ENCODE measurements at places on chromosomes 1 and 21. TPM values are rescaled to one million over a fixed set of nuclear protein-coding genes. Genes with fewer than 3 reads are reported as not detected.

DNA sequence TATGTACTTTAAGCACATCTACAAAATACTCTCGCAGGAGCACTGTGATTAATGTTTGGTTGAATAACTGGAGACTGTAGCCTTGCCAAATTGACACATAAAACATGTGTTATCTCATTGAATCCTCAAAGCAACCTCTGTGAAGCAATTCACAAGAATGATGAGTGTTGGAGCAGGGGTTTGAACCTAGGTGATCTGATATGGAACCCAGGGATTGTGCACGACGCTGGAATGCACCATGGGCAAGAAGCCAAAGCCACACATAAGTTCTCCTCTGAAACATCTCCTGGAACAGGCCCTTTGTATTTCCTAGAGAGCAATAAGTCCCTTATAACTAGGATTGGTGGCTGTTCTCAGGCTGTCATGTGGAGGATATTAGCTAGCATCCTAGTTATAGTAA lies 124.6 kb upstream of the IVNS1ABP start:
- DNase-seq, result peak; percentile 76

- DNase-seq, result no peak
Measured at GRCh38 chr1:184048561-184049240, 2.8 kb upstream of the TSEN15 start.

GRCh38 chr1:211331011-211331709 lies 4.5 kb downstream of the TRAF5 start:
- DNase-seq, result peak; percentile 77

GRCh38 chr1:67749844-67750690 lies 65.1 kb downstream of the GADD45A start:
- DNase-seq, result peak; percentile 91

DNA sequence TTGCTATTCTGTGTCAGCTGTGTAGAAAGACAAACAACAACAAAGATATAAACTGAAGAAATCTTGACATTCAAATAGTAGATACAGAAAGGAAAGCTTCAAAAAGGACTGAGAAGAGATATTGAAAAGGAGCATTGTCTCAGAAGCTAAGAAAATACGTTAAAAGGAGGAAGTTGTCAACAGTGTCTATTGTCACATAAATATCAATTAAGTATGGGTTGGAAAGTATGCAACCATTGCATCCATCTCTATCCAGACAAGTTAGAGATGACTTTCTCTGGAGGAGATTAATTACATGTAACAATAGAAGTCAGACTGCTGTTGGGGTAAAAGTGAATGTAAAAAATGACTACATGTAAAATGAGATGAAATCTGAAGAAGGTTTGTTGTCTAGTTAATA lies 29.7 kb upstream of the BRINP3 start:
- no peak for DNase-seq

DNA sequence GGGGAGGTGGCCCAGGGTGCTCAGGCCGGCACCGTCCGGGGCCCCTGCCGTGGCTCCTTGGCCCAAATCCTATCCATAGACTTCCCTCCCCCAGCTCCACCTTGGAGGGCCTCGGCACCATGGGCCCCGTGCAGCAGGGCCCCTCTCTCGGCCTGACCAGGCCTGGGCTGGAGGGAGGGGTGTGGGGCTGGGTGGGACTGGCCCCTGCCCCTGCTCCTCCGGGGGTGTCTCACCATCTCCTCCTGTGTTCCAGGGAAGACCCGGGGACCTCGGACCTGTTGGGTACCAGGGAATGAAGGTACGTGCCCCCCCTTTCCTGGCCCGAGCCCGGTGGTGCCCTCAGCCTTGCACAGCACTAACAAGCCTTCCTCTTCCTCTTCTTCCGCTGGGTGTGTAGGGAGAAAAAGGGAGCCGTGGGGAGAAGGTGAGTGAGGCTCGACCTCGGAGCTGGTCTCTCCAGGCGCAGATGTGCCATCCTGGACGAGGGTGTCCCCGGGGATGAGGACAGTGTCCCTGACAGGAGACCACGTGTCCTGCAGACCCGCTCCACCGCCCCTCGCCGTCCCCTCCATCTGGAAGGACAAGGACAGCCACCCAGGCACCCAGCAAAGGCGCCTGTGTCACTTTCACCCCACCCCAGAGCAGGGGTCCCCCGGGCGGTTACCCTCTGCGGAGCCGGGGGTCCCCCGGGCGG lies 7.9 kb downstream of the COL6A1 start:
- DNase-seq, result no peak

DNA sequence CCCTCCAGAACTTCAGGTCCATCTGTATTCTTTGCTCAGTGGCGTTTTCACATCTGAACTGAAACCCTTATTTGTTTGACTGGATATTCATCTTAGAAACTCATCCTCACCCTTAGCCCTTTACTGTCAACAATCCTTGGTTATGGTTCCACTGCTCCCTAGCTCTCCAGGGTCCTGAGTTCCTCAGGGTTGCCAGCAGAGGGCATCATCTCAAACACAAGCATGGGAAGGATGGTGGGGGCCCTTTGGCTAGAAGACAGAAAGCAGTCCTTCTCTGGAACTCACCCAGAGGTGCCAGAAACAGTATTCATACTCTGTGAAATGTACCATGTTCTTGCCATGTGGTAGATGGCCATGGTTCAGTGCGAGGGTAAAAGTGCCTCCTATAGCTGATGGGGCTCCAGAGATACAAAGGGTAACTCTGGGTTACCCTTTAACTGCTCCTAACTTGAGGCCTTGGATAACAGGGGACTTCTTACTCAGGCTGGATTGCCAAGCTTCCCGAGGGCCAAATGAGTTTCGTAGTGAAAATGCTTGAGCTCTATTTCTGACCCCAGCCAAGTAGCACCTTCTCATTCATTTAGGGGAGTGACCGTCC lies 11.3 kb downstream of the NCSTN start:
- peak; percentile 50 for DNase-seq

Gene FMOD
- polyA plus RNA-seq, result 11.4 TPM

Gene PGLYRP4
- polyA plus RNA-seq, result not detected

GRCh38 chr21:37208056-37208721 lies 58.9 kb downstream of the VPS26C start:
- DNase-seq, result peak; percentile 63

GRCh38 chr1:44354268-44354839 lies 703 bp downstream of the ERI3 start:
- peak; percentile 70 for DNase-seq

Gene TNFRSF1B
- 1.1 TPM for polyA plus RNA-seq

DNA sequence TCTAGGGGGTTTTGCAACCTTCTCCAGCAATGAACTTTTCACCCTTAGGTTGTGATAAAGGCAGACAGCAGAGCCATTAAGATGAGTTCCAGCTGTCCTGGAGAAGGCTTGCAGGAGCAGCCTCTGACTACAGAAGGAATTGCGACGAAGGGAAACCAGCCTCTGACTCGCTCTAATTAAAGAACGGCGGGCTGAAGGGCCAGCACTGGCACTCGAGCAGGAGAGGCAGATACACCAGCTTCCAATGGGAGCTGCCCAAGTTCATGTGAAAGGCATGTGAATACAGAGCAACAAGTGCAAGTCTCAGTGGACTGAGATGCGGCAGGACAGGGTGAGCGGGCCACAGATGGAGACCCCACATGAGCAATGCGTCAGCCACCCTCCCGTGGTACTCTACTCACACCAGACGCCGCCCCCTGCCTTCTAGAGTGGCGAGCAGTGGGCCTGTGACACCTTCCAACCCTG lies 15.7 kb downstream of the RCC2 start:
- DNase-seq, result peak; percentile 67

- DNase-seq, result peak; percentile 52
Measured at GRCh38 chr1:173453982-173454381, 23.2 kb upstream of the PRDX6 start.

DNA sequence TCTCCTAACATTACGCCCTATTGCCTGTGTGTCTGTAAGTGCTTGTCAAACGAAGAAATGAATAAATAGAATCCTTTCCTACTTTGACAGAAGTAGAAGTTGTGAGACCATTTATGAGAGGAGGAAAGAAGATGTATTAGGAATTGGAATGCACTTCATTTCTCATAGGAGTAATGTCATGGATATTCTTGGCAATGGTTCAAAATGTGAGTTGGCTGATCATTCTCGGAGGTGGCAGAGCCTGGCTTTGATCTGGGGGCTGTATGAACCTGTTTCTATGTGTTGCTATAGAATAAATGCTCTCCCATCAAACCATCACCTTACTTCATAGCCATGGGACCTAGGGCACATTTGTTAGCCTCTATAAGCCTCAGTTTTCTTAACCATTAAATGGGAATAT lies 10.1 kb upstream of the SERBP1 start:
- peak; percentile 38 for DNase-seq

Gene DCDC2B
- 0.25 TPM for polyA plus RNA-seq

Gene SLAMF8
- polyA plus RNA-seq, result not detected

DNA sequence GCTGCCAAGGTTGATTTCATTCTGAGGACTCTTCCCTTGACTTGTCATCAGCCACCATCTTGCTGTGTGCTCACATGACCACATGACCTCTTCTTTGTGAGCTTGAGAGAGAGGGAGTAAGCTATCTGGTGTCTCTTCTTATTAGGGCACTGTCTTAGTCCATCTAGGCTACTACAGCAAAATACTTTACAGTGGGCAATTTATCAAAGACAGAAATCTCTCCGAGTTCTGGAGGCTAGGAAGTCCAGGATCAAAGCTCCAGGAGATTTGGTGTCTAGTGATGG lies 11.9 kb upstream of the RPS6KA1 start:
- no peak for DNase-seq

DNA sequence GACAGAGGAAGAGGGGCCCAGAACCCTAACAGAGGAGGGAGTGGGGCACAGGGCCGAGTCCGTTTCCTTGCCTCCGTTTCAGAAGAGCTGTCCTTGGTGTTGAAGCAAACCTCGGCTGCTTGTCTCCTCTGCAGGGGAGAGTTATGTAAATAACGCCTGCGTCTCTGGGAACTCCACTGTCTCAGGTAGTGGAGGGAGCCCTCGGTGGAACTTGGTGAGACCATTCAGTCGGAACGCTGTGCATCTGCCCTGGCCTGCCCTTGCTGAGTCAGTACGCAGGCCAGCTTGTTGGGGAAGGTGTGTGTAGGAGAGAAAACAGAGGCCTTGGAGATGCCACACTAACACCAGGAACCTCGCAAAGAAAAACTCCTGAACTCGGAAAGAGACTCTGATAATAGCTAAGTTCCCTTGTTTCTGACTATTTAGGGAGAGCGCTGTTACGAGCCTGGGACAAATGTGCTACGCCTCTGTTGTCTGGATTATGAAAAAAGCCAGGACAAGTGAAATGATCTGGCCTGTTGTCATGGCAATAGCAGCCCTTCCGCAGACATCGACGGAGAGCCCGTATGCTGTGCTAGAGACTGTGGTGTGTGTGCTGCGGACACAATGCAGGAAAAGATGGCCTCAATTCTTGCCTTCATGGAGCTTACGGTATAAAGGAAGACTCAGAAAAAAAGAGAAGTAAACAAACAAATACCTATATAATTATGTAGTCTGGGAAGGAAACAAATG lies 94.6 kb upstream of the AKT3 start:
- peak; percentile 66 for DNase-seq

GRCh38 chr1:37858931-37859506 lies 373 bp downstream of the MTF1 start:
- DNase-seq, result peak; percentile 73

Gene TTC22
- polyA plus RNA-seq, result not detected

Gene DYNLT5
- polyA plus RNA-seq, result 1.7 TPM

DNA sequence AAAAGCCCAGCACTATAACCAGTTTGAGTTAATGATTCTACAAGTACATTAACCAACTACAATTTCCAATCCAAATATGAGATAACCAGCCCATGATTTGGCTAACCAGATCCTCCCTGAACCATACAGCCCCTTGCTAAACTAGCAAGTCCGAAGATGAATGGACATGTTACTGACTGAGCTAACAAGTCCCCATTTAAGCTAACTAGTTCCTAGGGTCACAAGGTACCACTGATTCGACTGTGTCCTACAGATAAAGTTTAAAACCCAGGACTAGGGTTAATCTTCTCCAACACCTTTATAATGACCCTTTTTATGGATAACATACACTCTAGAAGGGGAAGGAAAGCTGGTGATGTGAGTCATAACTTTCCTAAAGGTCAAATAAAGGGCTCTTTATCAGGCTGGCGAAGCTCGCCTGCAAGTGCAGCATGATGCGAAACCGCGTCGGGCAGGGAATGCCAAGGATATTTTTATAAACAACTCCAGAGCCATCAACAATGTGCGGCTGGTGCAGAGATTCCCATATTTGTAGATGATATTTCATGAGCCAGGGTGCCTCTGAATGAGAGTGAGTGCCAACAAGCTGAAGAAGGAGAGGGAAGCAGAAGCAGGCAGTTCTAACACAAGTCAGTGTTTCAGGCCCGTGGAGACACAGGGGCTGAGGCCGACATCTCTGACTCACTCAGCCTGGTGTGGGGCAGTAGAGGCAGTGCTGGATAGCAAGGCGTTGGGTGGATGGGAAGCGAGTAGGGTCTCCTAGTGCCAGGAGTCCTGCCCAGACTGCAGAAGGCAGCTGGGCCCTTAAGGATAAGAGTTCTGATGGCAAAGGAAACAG lies 75.6 kb upstream of the ROR1 start:
- DNase-seq, result peak; percentile 64

- peak; percentile 60 for DNase-seq
Measured at GRCh38 chr1:68213843-68214242, 18.5 kb downstream of the WLS start.

Gene RASAL2
- 9.5 TPM for polyA plus RNA-seq

Gene TMOD4
- 0.24 TPM for polyA plus RNA-seq

DNA sequence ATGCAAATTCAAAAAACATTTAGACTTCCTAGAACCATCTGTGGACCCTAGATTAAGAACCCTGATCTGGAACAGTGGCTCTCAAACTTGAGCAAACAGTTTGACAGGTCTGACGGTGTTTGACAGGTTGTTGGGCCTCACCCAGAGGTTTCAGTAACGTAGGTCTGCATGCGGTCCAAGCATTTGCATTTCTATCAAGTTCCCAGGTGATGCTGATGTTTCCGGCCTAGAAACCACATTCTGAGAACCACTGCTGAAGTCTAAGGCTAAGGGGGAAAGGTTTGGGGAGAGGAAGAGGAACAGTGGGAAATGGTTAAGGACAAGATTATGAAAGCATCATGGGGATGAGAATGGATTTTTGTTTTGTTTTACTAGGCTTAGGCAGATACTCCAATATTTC lies 48.6 kb downstream of the MDM4 start:
- DNase-seq, result no peak

GRCh38 chr1:177007437-177008161 lies 156.9 kb downstream of the ASTN1 start:
- no peak for DNase-seq

Gene ANKRD35
- 3.4 TPM for polyA plus RNA-seq

Measured in GM23248 (cell line).